ENCODE measurements at places on chromosomes 11 and 22.

DNA sequence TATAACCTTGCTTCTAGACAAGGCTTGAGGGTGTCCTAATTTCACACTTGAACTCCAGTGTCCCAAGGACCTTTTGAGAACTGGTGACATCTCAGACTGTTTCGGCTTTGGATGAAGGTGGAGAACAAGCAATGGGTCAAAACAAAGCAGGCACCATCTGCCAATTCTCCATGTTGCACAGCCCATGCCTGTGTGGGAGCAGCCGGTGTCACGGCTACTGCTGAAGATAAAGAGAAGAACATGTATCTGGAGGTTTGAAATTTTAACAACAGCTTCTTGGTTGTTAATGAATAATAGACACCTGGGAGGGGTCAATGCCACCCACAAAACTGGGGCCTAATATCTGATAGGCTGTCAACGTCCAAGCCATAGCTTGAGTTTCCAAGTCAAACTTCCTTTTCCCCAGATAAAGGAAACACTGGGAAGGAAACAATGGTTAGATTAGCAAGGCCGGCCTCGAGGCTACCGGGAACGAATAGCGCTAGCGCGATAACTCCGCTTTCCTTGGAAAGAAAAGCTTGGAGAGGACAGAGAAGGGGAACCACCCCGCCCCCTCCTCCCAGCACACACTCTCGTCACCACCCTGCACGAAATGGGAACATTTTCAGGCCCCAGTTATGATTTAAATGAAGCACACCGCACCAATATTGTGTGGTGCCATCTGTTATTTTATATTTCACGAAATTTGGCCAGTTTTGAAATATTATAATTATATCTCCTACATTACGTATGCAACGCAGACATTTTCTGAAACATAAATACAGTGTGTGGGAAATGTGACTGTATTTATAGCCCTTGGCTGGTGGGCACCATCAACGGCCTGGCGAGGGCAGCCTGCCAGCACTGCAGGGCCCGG, 21.8 kb upstream of the OPCML start:
- no peak for DNase-seq

- DNase-seq, result no peak
Measured at GRCh38 chr11:26779074-26779865, 57.4 kb upstream of the SLC5A12 start.

DNA sequence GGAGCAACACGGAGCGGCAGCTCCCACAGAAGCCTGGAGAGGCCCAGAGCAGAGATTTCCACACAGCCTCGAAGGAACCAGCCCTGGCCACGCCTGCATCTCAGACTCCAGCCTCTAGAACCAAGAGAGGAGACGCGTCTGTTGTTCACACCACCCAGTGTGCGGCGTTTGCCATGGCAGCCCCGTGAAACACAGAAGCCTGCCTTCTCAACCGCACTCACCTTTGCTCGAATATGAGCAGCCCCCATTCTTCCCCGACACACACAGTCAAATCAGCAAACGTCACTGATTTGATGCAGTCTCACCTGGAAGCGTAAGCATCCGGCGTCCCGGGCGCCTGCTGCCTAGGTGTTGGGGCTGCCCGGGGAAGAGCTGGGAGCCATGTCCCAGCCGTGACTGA, 14.2 kb upstream of the TALDO1 start:
- DNase-seq, result no peak

DNA sequence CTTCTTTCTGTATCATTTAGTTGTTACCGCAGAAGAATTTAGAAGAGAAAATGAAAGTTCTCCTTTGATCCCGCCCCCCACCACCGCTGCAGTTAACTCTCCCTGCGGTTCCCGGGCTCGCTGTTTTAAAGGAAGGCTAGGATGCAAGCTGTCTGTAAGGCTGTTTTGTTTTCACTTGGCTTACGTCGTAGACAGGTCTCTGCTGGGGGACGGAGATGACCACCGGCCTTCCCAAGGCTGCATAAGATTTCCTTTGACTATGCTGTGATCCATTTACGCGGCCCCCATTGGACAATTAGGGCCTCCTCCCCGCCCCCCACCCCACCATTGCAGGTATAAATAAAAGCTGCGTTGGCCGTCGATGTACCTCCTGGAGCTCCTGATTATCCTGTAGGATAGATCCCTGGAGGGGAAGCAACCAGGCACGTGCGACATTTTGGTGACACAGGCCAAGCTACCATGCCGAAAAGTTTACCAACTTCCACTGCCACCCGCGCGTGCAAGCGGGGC, 1.4 kb upstream of the CPT1A start:
- peak; percentile 41 for DNase-seq

DNA sequence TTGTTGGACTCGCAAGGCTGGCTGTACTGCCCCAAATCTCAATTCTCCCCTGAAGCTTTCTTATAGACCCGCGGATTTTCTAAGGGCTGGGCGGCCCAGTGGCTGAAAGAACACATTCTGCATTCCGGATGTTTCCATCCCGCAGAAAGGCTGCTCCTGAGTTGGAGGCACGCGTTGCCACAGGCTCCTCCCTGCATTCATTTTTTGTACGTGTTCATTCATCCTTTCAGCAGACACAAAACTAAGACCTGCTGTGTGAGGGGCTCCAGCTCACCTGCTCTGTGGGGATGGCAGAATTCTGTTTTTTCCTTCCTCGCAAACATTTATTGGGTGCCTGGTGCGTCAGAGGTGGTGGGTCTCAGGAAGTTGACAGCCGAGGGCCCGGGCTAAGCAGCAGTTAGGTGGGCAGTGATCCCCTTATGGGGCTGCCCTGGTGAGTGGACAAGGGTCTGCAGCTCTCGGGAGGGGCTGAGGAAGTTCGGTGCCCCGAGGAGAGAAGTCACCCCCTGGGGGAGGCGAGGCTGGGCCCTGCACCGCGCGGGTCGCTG, 23.7 kb downstream of the SHANK3 start:
- DNase-seq, result no peak

- no peak for DNase-seq
Measured at GRCh38 chr22:18991821-18992442, 55.8 kb upstream of the PRODH start.

DNA sequence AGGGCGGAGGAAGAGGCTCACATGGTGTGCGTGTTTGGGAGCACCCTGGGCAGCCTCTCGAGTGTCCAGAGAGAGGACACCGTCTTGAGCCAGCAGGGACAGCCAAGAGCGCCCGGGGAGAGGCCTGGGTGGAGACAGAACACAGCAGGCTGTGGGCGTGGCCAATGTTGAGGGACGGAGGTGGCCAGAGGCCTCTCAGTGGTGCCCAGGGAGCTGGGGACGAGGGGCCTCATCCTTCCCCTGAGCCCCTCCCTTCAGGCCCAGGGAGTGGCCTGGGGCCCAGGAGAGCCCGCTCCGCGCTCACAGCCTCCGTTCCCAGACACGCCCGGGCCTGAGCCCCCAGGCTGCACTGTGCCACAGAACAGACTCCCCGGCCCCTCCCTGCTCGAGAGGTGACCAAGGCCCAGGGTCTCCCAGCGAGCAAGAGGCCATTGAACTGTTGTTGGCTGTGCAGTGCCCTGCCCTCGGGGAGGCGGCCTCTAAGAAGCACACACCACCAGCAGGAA, 48.4 kb downstream of the CDKN1C start:
- no peak for DNase-seq

Data from inflammatory macrophage treated with lipopolysaccharide for 1 hour (primary cell).